AG08396 (cell line): ENCODE measurements at places on chromosomes 5 and 9.

DNA sequence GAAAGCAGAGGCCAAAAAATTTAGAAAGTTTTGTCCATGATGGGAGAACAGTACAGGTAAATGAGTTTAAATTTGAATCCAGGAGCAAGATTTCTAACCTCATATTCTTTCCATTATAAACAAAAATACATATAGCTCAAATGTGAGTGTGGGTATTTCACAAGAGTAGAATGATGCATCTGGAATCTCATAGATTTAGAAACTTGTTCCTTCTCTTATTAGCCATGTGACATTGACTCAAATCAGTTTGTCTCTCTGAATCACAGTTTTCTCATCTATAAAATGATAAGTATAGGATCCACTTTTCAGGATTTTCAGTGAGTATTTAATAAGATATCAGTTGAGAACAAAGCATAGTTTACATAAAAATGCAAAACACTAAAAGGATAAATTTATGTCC, 436.3 kb upstream of the PAPPA start:
- DNase-seq: no peak

GRCh38 chr5:39941416-39941815, 516.6 kb upstream of the DAB2 start:
- DNase-seq: no peak

- DNase-seq: no peak
These were observed 140.8 kb downstream of the RXRA start for GRCh38 chr9:134466869-134467616.

DNA sequence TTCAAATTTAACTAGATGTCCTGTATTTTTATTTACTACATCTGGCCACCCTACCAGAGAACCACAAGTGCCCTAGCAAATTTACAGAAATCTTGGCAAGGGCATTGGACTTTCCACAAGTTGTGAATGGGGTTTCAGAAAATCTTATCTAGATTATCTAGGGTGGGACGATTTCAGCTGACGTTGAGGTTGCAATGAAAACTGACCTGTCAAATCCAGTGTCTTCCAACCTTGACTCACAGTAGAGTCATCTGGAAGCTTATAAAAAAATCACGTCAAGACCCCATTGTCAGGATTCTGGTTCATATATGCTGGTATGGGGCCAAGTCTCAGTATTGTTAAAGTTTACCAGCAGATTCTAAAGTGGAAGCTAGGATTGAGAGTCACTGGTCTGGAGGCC, 109.6 kb upstream of the ACTBL2 start:
- DNase-seq: no peak

GRCh38 chr5:52989781-52990527, 802 bp downstream of the ITGA2 start:
- peak; percentile 70 for DNase-seq

- DNase-seq: no peak
These were observed 1819.8 kb upstream of the C9orf72 start for GRCh38 chr9:29393064-29393463.

DNA sequence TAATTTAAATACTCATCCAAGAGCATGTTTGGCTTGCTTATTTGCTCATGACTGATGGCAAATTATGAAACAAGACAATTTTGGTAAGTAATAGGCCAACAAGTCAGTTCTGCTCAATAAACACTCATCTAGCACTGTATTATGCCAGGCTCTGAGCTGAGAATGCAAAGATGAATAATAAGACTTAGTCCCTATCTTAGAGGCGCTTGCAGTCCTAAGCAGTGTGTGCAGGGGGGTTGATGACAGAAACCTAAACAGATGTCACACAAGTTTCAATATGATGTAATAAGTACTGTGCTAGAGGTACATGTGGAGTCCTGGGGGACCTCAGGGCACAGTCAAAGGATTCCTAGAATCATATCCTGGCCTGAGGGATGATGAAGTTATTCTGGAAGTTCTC, 287.6 kb upstream of the ADRA1B start:
- DNase-seq: no peak
